CD4-positive, alpha-beta T cell treated with Interleukin-1 beta for 1 hour (primary cell): ENCODE measurements at places on chromosomes 3 and 15.

GRCh38 chr3:194030372-194030771, 105.6 kb upstream of the HES1 start:
- DNase-seq: no peak

DNA sequence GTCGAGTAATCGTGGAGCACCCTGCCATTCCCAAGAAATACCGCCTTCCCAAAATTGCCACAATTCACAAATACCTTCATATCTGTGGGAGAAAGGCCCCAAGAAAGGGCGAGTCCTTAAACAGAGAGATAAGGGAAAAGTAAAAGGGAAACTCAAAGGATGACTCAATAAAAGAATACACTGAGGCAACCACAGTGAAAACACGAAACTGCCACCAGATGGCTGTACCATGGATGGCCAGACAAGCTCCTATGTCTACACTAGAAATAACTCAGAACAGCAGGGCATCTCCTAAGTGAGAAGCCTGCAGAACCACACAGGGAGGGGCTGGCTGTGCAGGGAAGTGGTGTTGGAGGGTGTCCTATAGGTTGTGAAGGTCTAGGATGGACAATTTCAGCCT, 25.0 kb downstream of the SRGAP3 start:
- DNase-seq: no peak

DNA sequence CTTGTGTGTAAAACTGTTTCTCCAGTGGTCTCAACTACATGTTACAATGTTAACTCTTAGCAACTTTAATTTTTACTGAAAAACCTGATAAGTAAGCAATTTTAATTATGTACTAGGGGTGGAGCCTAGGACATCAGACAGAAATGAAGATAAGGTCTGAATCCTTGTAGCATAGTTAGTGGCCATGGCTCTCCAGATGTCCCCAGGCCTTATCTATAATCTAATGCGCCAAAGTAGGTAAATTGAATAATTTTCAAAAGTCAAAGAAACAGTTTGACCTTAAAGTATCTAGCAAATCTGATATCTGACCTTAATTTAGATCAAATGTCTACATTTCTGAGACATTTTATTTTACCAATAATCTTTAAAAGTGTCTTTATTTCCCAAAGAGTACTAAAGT, 8.2 kb downstream of the MAGEF1 start:
- DNase-seq: no peak

GRCh38 chr3:78736863-78737262, 1030.9 kb downstream of the ROBO1 start:
- no peak for DNase-seq

DNA sequence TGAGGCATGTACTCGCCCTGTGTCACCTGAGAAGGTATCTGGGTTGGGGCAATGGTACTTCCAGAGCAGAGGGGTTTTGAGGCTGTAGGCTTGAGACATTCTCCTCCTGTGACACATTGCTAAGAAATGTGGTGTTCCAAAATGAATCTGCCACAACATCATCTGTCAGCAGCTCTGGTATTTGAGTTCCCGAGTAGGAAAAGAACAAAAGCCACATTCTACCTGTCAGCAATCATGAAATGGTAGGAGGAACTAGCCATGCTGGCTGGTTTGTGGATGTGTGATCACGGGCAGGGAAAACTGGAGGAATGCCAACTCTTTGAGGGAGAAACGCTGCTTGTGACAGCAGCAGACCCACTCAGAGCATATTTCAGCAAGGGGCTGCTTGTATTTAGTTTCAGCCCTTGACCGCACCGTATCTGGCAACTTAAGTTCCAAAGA, 579.4 kb upstream of the TBL1XR1 start:
- no peak for DNase-seq

GRCh38 chr15:63836579-63836978, 2.8 kb upstream of the HERC1 start:
- DNase-seq: no peak

- DNase-seq: no peak
These were observed 64.5 kb downstream of the ALCAM start for GRCh38 chr3:105431200-105431599.

DNA sequence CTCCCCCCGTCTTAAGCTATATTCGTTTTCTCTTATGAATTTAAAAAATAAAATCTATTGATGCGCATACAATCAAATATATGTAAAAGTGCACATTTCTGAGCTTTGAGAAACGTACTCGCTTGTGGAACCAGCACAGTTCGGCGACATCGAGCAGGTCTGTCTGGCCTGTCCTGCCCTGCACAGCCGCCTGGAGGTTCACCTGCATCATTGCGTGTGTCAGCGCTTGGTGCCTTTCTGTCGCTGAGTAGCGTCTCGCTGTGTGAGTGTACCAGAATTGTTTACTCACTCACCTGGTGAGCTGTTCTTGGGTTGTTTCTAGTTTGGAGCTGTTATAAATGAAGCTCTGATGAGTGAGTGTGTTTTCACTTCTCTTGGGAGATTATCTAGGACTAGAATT, 104.0 kb downstream of the VGLL4 start:
- no peak for DNase-seq

- DNase-seq: no peak
These were observed 403.6 kb upstream of the CDIN1 start for GRCh38 chr15:36175741-36176291.

DNA sequence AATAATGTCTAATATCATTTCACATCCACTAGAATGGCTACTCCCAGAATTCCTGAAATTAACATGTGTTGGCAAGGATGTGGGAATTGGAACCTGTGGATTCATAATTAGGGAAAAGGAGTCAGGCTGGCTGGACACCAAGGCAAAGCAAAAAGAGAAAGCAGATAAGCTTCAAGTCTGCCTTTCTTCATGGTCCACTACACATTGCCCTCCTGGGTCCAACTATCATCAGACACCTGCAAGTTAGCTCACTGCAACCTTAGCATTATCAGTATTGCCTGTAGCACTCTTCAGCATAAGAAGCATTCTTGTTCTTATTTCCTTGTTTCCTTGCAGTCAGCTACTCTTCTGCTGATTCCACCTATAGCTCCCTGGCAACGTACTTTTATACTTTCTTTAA, 124.3 kb downstream of the ZNF280D start:
- no peak for DNase-seq

GRCh38 chr3:196970547-196971093, 2.0 kb upstream of the PIGZ start:
- no peak for DNase-seq

DNA sequence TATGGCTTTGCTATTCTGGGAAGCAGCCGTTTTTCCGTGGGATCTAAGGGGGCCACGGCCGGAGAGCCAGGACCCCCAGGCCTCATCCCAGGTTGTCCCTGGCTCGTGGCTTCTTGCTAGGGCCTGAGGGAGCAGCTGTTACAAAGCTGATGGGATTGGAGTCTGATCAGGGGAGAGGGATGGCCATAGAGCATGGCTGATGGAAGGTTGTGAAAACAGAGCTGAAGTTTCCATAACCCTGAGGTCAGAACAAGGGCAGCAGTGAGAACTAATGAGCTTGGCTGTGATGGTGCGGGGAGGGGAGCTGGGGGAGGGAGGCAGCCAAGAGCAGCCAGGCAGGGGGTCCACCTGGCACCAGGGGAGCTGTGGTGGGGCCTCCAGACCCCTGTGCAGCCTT, 63.0 kb downstream of the LINGO1 start:
- DNase-seq: no peak

- DNase-seq: peak; percentile 68
These were observed at the start of the genes LRRC34 and LRRIQ4 for GRCh38 chr3:169812332-169813235. LRRC34 (minus strand) TSS chr3:169812904; CDS start chr3:169812548, 356 bp downstream. LRRIQ4 (plus strand) TSS chr3:169812870; CDS start chr3:169821922, 9,052 bp downstream.

DNA sequence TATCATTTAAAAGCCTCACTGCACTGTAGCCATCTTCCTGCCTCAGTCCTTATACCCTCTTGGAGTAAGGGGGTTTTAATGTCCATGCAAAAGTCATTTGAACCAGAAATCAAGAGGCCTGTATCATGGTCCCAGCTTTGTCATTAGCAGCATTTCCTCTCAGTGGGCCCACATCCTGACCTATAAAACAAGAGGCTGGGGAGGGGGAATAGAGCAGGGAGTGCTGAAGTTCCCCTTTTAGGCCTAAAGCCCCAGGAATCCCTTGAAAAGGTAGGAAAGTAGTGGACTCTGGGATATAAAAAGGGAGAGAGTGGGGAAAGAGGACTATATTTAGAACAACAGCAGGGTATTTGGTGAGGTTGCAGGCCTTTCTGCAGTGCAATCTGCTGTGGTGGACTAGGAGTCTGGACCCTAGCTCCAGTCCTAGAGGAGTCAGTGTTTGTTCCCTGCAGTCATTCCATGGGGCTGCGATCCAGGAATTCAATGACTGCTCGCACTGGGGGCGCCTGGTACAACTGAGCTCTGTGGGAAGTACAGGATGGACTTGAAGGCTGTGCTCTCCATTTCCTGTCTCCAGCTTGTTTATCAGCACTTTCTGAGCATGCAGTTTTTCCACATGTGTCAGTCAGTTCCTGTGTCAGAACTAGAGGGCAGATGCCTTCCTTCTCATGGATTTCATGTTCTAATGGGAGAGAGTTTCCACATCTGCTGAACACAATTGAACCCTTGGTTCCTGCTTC, 46.8 kb downstream of the PDHB start:
- DNase-seq: no peak

GRCh38 chr3:55190331-55190730, 262.5 kb upstream of the LRTM1 start:
- DNase-seq: no peak

GRCh38 chr3:126937973-126938372, 44.9 kb upstream of the PLXNA1 start:
- DNase-seq: no peak

- DNase-seq: no peak
These were observed 67.2 kb downstream of the DHX30 start for GRCh38 chr3:47870156-47870555.

DNA sequence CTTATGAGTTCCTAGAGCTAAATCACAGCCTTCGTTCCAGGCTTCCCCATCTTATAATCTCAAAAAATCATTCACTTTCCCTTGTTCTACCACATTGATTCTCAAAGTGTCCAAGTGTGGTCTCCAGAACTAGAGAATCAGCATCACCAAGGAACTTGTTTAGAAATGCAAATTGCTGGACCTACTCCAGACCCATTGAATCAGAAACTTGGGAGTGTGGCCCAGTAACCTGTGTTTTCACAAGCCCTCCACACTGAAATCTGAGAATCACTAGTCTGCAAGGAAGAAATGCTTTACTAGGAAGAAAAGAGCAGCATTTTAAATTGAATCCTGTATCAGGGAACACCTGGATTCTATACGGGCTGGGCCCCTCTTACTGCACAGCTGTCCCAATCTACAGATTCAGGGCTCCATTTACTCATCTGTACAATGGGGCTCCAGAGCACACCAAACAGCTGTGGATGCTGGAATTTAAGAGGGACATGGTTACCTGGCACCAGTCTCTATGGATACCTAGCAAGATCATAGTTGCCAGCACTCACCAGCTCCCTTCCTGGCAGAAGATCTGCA, 3.9 kb downstream of the MEGF11 start:
- DNase-seq: no peak

GRCh38 chr15:80274554-80274953, 22.5 kb upstream of the CTXND1 start:
- DNase-seq: no peak

DNA sequence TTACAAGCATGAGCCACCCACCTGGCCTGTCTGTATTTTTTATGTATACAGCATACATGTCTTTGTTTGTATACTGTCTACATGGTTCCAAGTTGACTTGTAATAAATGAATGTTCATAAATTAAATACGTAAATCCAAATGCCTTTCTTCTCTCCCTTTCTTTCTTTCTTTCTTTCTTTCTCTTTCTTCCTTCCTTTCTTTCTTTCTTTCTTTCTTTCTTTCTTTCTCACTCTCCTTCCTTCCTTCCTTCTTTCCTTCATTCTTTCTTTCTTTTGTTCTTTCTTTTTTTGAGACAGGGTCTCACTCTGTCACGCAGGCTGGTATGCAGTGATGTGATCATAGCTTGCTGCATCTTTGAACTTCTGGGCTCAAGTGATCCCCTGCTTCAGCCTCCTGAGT, 17.1 kb upstream of the ZNF710 start:
- DNase-seq: no peak

- no peak for DNase-seq
These were observed at the start of gene ZNF385D for GRCh38 chr3:21750831-21751391. ZNF385D (minus strand) TSS chr3:21751210; CDS start chr3:21750916, 294 bp downstream.

DNA sequence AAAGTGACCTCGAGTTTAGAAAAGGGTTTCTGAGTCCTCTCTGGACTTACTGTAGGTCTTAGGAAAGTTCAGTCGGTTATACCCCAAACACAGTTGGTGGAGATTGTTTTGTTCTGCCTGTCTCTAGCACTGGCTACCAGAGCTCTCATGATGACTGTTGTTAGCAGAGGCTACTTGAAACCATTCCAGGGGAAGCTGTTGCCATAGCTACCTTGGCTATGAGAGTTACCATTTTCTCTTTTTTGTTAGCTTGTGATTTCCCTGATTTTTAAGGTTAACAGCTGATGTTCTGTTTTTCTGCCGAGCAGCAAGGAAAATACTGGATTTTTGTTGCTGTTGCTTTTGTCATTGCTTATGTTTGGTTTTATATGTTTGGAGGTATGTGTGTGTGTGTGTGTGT, 26.7 kb downstream of the ABHD2 start:
- DNase-seq: no peak

- no peak for DNase-seq
These were observed 10.1 kb downstream of the SEMA3F start for GRCh38 chr3:50164984-50165909.

- DNase-seq: peak; percentile 23
These were observed 22.5 kb downstream of the GABRA5 start for GRCh38 chr15:26889298-26889898.

DNA sequence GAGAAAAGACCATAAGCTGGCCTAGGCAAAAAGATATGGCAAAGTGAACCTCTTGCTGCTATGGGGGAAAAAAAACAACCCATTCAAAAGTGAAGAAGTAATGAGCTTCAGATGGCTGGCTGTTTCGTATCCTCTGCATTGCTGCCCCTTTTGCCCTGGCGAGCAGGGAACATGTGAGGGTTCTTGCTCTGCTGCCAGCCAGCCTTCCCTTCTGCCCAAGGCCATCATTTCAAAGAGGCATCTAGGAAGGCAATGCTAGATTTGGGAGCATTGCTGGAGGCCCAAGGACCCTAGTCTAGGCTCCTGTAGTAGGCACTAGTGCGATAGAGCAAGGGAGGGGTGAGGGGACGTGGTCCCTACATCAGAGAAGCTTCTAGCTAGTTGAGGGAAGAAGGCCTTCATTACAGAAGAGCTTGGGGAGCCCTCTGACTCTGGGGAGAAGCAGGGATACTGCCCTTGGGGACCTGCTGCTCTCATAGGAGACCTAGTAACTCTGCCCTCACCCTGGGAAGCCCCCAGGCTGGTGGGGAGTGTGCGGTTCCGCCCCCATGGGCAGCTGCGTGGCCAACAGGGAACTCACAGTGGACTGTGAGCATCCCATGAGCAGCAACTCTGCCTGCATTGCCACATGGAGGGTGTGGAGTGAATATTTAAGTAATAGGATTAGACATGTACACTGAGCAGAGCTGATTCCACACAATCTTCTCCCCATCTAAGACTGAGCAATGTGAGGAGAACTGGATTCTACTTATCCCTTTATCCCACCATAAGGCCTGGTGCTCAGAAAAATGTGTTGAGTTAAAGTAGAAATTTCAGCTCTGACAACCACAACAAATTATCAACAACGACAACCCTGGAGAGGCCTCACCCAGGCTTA, 21.3 kb downstream of the ITGA11 start:
- DNase-seq: no peak

GRCh38 chr3:126799099-126799498, 95.1 kb downstream of the CHCHD6 start:
- DNase-seq: no peak
